ENCODE measurements at places on chromosomes 1 and 21.

GRCh38 chr1:84947536-84948410 is 49.1 kb downstream of the MCOLN2 start:
- DNase-seq, result no peak

DNA sequence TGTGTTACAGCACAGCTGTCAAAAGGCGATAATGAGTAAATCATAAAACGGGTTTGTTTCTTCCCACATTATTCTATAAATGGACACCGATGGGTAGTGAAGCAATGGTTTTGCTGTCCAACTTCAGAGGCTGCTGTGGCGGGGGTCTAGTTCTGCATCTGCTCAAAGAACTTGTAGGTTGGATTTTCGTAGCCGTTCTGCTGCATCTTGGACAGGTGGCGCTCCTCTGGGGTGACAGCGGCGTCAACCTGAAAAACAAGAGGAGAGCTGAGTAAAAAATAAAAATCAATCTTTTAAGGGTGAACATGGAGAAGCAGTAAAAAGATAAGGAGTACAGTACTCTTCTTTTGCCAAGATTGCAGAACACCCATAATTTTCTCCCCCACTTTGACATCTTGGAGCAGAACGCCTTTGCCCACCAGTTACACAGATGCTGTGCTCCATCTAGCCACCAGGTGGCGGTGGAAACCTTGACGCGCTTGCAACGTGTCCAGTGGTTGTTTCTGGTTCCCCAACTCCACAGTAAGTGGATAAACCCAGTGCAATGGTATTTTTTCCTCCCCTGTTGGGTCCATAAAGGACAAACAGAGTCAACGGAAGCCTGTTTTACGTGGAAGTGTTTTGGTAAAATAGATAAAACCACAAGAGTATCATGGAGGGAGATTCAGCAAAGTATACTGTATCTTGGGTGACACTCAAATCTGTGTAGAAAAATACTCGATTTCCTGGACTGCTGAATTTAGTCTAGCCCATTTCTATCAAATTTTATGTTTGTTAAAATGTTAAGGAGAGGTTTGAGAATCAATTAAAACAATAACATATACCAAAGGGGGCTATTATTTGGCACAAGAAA is 147.0 kb downstream of the GABPA start:
- DNase-seq, result peak; percentile 48

- no peak for DNase-seq
Observed at GRCh38 chr1:113307771-113308445, 82.4 kb upstream of the MAGI3 start.

- no peak for DNase-seq
Observed at GRCh38 chr1:209397371-209397770, 186.1 kb upstream of the CAMK1G start.

DNA sequence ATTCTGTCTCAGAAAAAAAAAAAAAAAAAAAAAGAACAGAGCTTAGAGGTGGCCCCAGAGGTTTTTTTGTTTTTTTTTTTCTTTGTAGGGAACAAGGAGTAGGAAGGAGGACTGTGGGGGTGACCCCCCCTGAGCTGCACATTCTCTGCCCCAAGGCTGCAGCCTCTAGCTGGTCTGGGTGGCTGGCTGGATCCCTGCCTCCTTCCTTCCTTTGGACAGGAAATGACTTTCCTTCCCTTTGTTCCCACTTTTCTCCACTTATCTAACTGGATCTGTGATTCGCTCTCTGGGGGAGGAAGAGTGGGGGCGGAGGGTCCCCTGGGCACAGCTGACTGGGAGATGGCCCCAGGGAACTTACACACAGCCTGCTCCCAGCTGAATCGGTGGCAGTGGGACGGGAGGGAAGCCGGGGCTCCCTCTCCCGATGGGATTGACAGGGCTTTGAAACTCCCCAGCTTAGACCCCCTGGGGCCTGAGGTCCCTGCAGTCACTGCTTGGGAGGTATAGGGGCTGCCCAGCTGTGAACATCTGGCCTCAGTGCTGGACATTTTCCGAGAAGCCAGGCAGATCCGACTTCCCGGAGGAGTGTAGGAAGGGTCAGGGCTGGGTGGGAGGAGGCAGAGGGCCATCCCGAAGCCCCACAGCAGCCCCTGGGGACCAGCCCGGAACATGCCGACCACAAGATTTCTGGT is 2.1 kb downstream of the FBLIM1 start:
- DNase-seq, result no peak

DNA sequence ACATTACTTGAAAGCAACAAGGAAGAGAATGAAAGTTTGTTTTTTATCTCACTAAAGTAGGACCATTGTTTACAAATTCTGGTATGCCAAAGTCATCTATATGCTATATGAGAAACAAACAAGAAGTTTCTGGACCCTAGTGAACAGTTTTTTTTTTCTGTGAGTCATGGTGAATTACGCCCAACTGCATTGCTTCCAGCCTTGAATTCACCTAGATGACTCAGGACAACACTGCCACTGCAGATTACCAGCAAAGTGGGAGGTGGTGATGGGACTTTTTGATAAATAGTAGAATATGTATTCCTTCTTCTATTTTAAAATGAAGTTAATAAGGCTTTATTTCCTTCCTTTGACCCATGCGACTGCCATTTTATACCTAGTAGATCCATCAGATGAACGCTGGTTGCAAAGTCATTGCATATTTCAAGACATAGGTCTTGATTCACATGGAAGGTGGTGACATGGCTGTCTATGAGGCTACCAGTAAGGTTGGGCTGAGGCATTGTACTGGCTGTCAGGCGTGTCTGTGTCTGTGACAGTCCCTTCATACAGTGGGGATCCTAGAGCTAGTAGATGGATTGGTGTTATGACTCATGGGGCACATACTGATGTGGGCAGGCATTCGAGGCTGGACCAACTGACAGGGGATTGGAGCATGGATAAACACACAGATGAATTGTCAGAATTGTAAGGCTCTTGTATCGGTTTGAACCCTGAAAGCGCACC is 49.1 kb upstream of the APOBEC4 start:
- DNase-seq, result no peak

GRCh38 chr1:185008838-185009237 is 34.5 kb upstream of the NIBAN1 start:
- no peak for DNase-seq

DNA sequence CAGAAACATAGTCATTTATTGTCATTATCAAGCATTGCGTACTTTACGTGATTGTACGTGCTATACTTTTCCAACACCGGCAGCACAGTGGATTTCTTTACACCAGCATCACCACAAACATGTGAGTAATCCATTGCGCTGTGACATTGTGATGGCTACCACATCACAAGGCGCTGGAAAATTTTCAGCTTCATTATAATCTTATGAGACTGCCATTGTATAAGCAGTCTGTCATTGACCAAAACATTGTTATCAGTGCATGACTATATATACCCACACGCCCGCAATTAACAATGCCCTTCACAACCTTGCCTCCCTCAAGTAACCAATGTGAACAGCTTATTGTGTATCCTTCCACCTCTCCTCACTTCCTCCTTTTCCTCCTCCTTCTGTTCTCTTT is 137.6 kb downstream of the ZZZ3 start:
- no peak for DNase-seq

DNA sequence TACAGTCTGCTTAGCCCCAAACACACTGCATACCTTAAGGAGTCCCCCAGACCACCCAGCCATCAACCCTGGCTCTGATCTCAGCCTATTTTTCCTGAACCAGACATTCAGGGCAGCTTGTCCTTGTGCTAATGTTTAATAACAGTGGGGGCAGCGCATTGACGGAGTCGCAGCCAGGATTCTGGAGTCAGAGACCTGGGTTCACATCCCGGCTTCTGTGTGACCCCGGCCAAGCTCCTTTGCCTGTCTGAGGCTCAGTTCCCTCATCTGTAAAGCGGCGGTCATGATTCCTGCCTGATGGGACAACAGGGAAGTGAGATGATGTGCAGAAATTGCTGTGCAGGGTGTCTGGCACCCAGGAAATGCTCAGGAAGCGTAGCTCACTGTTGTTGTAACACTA is 63.1 kb downstream of the MATN1 start:
- no peak for DNase-seq

- no peak for DNase-seq
Observed at GRCh38 chr1:4624141-4624715, 30.2 kb upstream of the AJAP1 start.

GRCh38 chr1:175714350-175714749 is 29.0 kb downstream of the TNR start:
- DNase-seq, result no peak

DNA sequence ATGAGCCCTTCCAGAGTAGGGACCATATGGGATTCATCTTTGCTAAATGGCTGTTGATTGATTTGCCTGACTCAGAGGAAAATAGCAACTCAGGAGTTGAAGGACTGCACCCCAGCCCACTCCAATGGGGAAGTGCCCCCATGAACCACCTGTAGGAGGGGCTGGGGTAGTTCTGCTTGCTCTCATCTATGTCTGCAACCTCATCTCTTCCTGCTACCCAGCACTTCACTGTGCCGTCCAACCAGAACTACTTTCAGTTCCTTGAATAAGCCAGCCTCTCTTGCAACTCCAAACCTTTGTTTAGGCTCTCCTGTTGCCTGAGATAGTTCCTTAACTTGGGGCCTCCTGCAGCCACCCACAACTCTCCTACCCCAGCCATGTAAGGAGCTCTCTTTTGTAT is 26.6 kb downstream of the BEND5 start:
- no peak for DNase-seq

DNA sequence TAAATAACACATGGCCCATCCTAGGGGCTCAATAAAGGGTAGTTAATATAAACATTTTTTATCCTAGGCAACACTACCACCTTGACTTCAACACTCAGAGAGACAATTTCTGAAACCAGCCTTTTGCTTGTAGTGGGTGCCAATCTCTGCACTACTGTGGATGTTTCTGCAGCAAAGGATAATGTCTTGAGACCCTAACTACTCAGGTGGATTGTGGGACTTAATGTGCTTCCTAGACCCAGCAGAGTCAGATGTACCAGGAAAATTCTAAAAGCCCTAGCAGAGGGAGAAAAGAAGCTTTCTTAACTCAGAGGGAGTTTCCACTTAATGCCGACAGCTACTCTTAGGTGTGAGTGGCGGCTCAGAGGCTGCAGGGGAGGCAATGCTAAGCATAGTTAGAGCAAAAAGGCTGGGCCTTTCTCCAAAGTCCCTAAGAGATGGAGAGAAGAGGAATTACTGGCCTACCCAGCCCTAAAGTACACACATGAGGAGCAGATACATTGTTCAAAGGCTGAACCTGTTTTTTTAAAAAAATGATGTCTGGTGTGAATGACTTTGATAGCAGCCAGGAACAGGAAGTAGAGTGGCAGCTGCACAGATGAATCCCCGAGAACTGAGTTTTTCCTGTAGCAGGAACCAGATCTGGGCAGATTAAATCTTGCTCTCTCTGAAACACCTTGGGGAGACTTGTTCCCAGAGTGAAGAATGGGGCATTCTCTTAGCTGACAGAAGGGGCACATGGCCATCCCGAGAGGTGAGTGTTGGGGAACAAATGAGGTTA is 33.5 kb upstream of the ABCD3 start:
- peak; percentile 11 for DNase-seq

- no peak for DNase-seq
Observed at GRCh38 chr1:31102501-31102950, 37.0 kb upstream of the PUM1 start.

DNA sequence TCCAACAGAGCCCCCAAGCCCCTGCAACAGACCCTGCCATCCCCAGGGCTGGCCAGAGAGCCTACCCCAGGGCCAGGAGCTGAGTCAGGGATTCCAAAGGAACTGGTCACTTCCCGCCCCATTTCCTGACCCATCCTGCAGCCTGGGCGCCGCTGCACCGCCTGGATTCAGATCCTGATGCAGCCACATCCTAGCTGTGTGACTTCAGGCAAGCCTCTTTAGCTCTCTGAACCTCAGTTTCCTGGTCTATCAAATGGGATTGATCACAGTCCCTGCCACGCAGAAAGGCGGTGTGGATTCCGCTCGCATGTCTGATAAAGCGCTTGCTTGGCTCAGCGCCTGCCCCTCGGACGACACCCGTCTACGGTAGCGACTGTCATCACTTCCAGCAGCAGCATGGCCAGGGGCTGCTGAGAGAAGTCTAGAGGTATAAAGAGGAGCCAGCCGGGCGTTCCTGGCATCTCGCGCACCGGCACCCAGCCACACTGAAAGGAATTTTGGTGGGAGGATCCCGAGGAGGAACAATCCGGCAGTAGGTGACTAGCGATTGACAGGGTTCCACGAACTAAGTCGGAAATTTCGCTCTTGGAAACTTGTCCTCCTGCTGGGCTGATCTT is 10.1 kb downstream of the EPHA2 start:
- DNase-seq, result no peak

DNA sequence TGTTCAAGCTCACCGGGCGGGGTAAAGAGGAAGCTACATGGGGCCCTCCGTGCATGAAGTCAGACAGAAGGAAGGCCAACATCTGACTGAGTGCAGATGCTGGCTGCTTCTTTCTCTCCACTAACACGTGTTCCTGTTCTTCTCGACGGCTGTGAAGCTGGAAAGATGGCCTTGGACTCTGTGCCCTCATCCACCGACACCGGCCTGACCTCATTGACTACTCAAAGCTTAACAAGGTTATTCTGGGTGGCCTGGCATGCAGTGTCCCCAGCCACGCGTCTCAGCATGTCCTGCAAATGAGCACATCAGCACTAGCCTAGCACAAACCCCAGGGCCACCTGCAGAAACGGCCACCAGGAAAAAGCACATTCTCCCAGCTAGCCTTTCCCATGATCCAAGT is 41.2 kb downstream of the ACTN2 start:
- DNase-seq, result no peak

GRCh38 chr1:189205863-189206262 is 1271.8 kb downstream of the BRINP3 start:
- DNase-seq, result no peak

- DNase-seq, result peak; percentile 88
Observed at GRCh38 chr1:15949453-15950245, 26.3 kb downstream of the ZBTB17 start.

GRCh38 chr1:165215676-165216075 is 140.8 kb downstream of the LMX1A start:
- no peak for DNase-seq

DNA sequence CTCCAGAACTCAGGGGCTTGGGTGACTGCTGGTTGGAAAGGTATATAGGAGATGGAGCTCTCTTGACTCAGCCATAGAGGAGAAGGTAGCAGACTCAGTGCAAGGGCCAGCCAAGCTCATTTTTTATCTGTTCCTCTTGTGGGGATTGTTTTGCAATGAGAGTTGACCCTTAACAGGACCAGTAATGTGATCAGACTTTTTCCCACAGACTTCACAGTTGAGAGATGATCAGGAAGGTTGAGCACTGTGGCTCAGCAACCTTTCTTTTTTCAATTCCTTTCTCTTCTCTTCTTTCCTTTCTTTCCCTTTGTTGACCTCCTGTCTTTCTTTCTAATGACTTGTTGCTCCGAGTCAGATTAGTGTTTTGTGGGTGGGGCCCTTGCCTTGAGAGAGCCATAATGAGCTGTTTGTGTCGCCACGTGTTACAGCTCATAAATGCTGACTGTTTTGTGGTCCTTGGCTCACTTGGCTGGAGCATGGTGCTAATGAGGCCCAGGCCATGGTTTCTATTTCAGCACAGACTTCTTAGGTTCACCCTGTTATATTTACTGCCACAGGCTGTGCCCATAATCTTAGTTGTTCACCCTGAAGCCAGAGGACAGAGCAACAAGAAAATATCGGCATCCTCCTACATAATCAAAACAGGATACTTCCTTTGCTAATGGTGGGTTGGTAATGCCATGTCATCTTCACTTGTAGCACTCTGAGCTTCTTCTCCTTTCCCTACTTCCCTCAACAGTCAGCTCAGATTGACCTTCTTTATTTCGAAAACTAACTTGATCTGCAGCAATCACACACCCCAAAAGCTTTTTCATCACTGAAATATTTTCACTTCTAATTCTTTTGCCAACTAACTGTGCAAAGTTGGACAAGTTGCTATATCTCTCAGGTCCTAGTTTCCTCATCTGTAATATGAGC is 13.9 kb downstream of the ADAM30 start:
- no peak for DNase-seq

GRCh38 chr1:206864939-206865671 is at the start of gene IL20:
Gene IL20, plus strand, starts transcription at chr1:206865623. Its CDS starts 230 bp downstream, at chr1:206865853.
- DNase-seq, result peak; percentile 79

Data from CD4-positive, alpha-beta memory T cell (primary cell).